ENCODE measurements at places on chromosomes 11 and 22.
A peak's percentile ranks its signal among the peaks of the same experiment; 100 is the strongest.

GRCh38 chr22:48476577-48476976 is 1351.1 kb downstream of the BRD1 start:
- DNase-seq: no peak

DNA sequence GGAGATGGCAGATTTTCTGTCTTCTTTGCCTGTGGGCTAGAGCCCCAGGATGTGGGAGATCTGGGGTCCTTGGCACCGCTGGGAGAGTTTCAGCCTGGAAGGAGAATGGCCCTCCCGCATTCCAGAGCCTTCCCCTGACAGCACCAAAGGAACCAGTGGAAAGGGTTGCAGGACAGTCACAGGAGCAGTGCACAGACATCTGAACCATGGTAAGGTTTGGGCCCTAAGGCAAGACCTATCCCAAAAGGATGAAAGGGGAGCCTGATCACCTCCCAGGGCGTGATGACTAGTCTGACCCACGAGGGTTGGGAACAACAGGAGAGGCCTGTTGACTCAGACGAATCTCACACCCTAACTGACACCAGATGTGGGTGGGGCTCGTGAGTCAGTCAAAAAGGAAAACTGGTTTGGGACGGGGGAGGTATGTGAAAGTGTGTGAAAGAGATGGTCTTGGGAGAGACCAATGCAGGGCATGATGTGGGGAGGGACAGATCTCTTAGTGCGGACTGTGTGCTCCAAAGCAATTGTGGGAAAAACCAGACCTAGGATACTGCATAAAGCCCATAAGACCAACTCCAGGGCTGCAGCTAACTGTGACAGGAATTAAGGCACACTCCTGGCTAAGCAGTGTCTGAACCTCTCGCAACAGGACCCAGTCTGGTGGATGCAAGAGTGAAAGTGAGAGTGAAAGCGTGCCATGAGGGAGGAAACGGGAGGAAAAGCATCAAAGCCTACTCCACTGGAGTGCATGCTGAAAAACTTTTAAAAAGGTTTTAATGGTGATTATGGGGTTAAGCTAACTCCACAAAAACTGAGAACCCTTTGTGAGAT is 39.1 kb upstream of the GLYAT start:
- DNase-seq: no peak

DNA sequence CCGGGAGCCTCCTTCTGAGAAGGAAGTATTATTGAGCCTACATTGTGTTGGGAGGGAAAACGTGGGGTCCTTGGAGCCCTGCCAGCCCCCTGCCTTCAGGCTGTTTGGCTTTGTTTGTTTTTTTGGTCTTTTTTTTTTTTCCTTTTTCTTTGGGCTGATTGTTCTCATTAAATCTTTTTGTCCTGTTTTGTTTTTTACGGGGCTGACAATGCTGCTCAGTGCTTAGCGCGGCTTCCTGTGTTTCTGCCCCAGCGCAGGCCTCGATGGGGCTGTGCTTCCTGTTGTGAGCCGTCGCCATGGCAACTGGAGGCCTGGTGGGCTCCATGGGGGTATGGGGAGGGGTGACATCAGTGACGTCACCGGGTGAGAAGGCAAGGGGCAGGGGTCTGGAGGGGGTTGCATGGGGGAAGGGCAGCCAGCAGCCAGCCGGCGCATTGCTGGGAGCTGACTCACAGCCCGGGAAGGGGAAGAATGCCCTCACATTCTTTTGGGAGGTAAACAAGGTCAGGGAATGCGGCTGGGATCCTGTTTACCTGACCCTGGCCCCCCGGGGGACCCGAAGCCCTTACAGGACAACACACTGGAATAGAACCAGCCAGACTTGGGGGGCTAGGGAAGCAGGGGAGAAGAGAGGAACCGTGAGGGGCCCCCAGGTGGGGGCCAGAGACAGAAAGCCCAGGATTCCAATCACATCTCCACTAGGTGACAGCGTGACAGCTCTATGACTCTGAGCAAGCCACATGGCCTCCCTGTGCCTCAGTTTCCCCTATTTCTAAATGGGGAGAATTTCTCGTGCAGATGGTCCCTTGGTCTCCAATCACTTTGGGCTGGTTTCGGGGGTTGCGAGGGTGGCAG is 22.2 kb upstream of the CBX7 start:
- DNase-seq: no peak

- no peak for DNase-seq
Measured at GRCh38 chr11:43931717-43932039, 10.8 kb upstream of the C11orf96 start.

- no peak for DNase-seq
Measured at GRCh38 chr22:42871146-42872050, 14.3 kb upstream of the ARFGAP3 start.

- DNase-seq: no peak
Measured at GRCh38 chr22:31142285-31142684, 2.0 kb upstream of the PLA2G3 start.

GRCh38 chr11:285894-286220 is 3.1 kb upstream of the PGGHG start:
- no peak for DNase-seq

GRCh38 chr22:48018346-48018745 is 1255.9 kb downstream of the TBC1D22A start:
- no peak for DNase-seq

DNA sequence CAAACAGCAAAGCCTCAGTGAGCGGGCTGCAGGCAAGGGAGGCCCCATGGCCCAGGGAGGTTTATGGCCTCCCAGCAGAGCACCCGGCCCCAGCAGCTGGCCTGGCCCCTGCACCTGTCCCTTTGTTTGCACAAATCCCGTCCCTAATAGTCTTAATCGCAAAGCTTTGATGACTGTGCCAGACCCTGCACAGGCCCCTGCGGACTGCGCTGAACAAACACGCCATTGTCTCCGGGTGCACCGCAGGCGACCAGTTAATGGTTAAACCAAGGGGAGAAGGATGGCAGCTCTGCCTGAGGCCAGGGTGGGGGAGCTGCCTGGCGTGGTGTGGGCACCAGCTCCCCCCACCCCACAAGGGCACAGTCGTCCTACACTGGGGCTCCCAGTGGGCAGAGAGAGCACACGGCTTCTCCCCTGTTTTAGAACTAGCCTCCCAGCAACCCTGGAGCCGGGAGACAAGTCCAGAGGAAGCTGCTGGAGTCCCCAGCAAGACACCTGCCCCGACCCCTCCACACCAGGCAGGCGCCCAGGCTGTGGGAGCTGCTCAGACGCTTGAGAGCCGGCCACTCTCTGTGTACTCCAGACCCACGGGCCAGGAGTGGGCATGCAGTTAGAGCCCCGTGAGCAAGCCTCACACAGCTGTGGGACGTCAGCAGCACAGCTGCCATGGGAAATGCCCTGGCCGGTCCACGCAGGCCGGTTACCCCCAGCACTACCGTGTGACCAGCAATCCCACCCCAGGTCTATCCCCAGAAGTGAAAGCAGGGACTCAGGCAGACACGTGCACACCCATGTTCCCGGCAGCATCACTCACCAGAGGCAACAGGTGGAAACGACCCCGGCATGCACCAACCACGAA is 39.7 kb upstream of the TH start:
- peak; percentile 74 for DNase-seq

DNA sequence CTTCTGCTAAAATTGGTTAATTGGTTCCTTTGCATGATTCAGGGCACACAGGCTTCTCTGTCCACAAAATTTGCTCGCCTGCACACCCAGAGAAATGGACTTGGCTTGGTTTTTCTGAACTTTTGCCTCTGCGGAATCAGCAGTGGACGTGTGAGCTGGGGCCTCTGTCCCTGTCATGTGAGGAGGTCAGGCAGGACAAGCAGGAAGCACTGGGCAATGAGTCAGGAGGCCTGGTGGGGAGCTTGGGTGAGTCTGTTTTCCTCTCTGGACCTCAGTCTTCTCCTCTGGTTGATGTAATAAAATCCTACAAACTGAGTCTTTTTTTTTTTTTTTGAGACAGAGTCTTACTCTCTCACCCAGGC is 10.4 kb upstream of the CELSR1 start:
- DNase-seq: no peak

- DNase-seq: no peak
Measured at GRCh38 chr22:36405671-36406538, 18.1 kb upstream of the MYH9 start.

GRCh38 chr11:112852143-112852866 is 108.9 kb upstream of the NCAM1 start:
- no peak for DNase-seq

DNA sequence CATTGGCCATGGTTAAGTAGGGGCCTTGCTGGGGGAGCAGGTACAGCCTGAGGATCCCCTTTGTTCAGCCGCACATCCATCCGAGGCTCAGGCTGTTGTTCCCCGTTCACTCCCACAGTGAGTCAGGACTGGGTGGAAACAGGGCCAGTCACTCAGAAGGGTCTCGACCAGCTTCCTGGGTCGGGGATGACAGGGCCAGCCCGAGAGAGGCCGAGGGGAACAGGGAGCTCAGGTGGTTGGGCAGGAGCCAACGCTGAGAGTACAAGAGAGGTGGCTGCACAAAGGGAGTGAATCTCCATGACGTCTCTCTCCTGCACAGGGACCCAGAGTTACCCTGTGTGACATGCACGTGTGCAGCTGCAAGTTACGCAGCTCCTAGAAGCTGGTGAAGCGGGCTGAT is 97.2 kb upstream of the SHANK2 start:
- no peak for DNase-seq

DNA sequence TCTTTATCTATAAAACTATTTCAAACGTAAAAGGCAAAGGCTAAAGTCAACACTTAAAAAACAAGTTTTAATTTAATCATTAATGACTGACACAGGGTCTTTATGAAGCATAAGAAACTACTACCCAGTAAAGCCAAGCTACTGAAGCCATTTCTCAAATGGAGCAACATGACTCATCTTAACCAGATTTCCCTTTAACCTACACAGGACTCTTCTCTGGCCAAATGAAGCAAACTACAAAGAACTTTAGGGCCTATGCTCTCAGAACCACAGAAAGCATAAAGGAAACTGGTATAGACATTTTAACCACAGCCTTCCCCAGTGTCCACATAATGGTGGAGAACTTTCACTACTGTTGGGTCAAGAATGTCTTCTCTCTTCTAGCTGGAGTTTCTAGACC is 34.7 kb downstream of the ALG9 start:
- DNase-seq: no peak

DNA sequence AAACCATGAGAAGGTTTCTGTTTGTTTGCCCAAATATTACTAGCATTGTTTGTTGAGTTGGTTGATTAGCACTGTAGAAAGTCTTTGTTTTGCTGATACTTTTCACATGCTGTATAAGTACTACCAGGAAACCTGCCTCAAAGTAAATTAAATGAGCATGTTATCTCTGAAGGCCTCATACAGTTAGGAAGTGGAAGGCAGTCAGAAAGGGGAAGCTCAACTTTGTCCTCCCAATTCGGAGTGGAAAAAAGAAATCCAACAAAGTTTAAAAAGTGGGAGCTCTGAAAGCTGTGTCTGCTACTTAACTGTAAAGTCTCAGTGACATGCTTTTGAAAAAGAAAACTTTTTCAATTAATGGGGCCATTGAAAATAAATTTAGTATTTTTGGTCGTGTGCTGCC is 188.3 kb upstream of the BLID start:
- DNase-seq: no peak
